ENCODE measurements at places on chromosomes 5 and 9.

DNA sequence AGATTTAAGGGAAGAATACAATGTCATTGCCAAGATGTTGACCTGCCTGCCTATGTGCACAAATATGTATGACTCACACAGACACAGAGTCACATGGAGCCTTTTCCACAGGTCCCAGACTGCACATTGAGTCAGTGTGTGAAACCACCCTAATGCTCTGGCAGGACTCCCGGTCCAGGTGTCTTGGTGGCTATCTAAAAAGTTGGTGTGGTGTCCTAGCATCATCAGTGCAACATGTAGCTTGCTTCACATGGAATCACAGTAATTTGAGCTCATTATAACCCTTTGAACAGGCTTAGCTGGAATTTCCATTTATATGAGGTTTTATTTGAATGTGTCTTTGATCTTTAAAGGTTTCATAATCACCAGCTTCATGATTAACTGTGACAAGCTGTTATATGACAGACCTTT is 10.7 kb downstream of the IFNA5 start:
- DNase-seq, result no peak

DNA sequence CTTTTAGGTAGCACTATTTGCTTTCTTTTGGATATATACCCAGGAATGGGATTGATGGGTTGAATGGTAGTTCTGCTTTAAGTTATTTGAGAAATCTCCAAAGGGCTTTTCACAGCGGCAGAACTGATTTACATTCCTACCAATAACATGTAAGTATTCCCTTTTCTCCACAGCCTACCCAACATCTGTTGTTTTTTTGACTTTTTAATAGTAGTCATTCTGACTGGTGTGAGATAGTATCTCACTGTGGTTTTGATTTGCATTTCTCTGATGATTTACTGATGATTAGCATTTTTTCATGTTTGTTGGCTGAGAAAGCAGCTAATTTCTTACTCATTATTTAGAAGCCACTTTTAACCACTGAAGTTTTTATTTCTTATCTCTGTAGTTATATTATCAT is 221.1 kb upstream of the ACTBL2 start:
- no peak for DNase-seq

GRCh38 chr5:59393585-59394420 is 499.7 kb downstream of the PDE4D start:
- DNase-seq, result no peak

DNA sequence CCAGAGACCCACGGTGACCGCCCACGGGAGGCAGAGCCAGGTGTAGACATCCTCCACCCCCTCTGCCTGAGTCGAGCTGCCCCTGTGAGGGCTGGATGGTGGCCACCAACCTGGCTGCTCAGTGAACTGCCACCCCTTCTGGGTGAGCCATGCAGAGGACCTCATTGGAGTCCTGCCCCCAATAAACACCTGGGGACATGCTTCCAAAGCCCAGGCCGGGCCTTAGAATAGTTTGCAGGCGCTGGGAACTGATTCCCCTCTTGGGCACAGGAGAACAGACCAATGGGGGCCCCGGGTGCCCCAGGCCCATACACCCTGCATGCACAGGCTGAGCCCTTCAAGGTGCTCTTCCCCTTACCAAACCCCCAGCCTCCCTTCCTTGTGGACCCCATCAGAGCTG is 38.1 kb upstream of the GFPT2 start:
- no peak for DNase-seq

DNA sequence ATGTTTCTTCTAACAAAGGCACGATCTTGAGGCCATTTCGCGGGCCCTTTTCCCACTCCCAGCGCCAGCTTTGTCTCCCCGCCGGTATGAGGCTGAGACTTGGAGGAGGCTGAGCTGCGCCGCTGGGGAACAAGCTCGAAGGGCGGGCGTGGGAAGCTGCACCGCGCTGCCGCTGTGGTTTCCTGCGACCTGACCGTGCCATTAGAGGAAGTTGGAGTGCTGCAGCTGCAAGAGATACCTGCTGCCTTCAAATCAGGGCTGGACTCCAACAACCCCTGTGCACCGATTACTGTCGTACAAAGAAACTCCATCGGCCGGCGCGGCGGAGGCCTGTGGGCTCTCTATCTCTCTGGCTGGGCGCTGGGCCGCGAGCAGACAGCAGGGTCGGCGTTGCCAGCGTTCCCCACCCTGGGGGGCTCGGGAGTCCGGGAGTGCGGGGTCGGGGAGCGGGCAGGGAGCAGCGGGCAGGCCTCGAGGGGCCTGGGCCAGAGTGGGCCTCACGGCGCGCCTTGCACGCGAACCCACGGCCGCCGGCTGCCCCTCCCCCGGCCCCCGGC is 1.3 kb upstream of the ERBIN start:
- DNase-seq, result peak; percentile 56

DNA sequence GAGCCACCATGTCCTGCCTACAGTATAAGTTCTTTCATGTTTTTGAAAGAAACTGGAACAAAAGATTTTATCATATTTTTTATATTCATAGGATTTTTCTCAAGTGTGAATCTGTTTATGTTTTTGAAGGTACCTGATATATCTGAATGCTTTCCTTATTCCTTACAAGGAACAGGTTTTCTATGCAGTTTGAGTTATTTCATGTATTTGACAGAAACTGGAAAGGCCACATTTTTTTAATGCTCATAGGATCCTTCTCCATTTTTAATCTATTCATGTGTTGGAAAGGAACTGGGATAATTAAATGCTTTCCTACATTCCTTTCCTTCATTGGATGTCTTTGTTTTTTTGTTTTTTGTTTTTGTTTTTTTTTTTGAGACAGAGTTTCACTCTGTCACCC is 15.7 kb upstream of the FBXW2 start:
- DNase-seq, result no peak

GRCh38 chr5:25091921-25092320 is 447.1 kb upstream of the CDH10 start:
- no peak for DNase-seq

DNA sequence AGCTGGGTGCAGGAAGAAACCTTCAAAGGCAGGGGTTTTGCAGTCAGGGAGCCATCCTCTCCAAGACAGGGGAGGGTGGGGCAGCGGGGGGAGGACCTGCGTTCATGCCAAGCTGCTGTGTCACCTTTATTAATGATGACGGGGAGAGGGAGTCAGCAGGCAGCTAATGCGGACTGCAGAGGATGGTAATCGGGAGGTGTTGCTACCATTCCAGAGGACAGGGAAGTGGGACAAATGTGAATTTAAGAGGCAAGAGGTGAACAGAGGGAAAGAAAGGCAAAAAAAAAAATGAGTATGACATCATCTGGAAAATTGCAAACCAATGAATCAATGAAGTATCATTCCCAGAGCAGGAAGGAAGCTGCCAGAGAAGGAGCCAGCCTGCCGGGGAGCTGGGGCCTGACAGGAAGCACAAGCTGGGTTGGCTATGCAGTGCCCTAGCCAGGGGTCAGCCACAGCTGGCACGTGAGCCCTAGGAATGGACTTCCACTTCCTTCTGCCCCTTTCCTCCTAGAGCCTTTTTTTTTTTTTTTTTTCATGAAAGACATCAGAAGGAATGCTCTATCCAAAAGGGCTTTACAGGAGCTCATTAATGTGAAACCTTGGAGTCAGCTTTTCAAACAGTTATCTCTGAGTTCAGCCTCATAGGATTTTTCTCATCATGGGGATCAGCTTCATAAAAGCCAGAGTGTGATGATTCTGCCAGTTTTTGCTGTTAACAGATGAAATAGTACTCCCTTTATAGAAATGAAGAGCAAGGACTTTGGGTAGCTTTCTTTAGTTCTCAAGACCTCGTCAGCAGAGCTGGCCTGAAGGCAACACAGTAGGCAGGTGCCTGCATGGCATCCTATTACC is 9.2 kb downstream of the INSYN2B start:
- no peak for DNase-seq

DNA sequence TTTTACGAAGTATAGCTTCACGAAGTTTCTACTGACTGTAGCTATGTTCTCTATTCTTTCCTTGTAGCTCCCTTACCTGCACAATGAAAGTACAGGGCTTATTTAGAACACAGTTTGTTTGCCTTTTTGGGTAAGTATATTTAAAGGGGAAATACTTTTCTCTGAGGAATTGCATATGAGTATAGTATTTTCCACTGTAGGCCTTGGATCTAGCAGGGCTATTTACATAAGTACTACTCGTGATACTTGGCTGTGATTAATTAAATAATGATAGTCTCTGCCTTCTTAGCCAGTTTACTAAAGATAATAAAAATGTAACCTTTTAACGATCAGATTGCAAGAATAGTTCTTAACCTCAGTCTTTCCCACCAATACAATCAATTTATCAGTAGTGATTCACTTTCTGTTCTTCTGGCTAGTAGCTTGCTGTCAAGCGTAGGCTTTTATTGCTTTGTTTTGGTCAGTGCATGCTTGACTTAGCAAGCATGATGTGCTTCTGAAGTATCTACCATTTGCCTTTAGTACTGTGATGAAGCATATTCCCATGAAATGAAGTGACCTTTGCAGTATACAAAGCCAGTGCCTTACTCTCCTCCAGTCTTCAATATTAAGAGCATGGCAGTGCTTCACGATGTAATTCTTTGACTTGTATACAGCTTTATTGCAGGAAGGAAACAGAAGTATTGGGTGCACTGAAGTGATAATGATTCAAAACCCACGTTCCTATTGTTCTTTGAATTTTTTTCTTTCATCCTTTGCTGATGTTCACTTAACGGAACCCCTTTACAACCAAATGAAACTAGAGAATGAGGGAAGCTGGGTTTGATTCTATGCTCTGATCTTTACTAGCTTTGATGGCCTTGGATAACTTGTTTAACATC is 64.2 kb downstream of the SLC44A1 start:
- no peak for DNase-seq

GRCh38 chr9:90915693-90916092 is 114.1 kb downstream of the SYK start:
- peak; percentile 38 for DNase-seq

DNA sequence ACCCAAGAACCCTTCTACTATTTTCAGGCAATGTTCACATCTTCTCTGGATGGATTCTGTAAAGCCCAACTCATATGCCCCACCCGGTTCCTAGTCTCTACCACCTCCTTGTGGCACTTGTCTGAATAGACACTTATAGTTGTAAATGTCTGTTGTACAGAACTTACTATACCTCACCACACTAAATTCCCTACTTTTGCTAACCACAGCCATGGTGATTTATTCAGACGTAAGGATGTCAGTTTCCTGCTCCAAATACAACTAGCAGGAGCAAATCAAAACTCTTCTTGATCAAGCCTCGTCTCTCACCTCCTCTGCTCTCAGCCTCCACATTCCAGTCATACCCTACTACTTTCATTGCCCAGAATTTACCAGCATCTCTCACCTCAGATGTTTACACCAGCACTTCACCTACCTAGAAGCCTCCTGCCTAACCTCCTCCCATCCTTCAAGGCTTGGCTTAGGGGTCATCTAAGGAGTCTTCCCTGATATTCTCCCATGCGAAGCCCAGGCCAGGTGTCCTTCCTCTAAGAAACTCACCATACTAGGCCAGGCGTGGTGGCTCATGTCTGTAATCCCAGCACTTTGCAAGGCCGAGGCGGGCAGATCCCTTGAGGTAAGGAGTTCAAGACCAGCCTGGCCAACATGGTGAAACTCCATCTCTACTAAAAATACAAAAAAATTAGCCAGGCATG is 75.5 kb downstream of the MAPKAP1 start:
- DNase-seq, result no peak

GRCh38 chr9:96674906-96675538 is 19.9 kb upstream of the PRXL2C start:
- no peak for DNase-seq

- no peak for DNase-seq
Measured at GRCh38 chr9:111131211-111131610, 92.9 kb upstream of the LPAR1 start.

- DNase-seq, result no peak
Measured at GRCh38 chr9:134066526-134066912, 1.3 kb downstream of the BRD3 start.

DNA sequence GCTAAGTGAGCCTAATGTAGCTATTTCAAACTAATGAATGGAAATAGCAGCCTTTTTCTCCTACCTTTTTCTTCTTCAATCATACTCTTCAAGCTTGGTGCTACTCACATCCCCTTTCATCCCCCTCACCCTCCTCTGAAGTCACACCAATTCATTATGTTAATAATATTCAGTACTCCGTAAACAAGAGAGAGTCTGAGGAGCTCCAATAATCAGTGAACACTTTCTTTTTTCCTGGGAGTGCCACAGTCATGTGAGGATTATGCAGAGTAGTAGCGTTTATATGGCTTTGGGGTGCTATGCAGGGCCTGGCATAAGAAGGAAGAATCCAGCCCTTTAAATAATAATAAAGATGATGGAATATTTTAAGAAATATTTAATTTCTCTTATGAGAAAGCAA is 354.3 kb upstream of the CTNND2 start:
- DNase-seq, result no peak

DNA sequence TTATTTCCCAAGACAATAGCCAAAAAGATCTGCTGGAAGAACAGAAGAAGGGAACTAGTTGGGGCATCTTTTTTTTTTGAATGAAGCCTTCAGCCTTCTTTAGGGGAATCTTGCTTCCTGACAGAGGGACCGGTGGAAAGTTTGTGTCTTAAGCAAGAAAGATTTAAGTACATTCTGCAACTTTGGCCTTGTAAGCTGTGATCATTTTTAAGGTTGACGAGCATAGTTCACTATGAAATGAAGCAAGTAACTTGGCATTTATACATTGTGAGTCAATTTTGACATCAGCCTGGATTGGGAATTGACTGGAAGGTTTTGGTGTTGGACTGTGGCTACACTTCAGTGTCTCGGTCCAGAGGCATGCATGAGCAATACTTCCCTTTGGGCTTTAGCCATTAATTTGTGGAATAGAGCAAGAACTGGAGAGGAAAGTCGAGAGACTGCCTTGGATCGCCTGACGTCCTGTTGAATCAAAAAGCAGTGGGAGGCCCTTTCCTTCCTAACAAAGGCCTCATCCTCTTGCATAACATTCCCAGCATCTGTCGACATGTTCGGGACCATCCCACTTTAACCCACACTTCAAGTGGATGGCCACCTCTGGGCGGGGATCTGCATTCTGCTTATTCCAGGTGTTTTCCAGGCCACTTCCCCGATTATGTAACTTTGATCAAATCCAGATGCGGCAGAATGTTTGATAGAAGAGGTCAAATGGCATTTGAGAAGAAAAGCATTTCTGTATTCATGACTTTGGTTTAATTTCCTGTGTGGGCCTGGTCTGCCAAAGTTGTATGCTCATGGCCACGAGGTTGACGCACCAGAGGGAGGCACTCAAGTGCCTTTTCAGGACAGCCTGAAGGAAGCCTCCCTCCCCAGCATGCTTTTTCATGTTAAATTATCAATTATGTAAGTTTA is 12.5 kb downstream of the ABL1 start:
- no peak for DNase-seq

DNA sequence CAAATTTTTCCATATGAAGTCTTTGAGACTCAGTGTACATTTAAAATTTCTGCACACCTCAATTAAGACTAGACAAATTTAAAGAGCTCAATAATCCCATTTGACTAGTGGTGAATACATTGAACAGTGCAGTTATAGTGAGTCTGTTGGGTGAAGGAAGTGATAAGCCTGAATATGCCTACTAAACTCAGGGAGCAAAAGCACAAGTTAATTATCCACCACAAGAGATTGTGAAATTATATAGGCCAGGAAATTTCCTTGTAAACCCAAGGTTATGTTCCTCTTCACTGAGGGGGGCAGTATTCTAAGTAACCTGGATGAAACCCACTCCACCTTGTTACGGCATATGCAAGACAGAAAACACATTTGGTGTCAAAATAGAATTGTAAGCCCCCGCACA is 612.9 kb upstream of the DAB2 start:
- DNase-seq, result no peak

All from stimulated activated CD4-positive, alpha-beta T cell treated with anti-CD3 and anti-CD28 coated beads, Interleukin-4, amount 100 ng/mL, for 48 hours (primary cell).